ENCODE measurements at places on chromosomes 1 and 21.

DNA sequence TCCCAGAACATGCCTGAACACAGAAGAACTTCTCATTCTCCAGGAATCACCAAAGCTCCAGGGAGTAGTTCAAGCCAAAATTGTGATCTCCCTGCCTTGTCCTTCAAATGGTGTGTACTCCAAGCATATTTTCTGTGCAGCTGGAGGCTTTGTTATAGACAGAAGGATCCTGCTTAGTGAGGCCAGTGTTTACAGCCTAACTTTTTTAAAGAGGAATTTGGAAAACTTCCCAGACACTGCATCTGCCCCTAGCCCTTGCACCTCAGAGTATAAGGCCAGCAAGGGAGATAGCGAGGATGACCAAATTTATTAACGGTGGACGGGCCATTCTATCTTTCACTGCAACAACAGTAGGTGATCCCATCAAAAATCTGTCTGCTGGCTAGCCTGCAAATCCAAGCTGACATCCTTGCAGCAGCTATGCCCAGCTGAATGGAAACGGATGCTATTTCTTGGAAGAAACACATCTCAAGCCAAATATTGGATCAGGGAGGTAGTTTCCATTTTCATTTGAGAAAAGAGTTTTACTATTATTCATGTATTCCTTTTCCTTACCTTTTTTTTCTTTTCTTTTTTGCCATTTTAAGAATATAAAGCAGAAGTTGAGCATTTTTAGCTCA, 249.8 kb downstream of the USH2A start:
- DNase-seq = no peak

DNA sequence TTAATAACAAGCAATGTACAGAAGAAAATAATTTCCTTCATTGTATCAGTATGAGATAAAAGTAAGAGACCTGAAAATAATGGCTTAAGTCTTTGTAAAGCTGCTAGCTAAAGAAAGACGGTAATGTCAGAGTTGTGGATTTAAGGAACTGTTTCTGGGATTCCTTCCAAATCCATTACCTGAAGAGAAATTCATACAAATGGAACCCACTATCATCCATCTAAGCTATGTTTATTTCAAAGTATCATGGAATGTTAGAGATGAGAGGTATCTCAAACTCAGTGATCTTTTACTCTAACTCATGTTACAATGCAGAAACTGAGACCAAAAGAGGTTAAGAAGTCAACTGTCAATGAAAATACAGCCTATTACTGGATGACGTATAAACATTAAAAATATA, 197.7 kb downstream of the DENND1B start:
- no peak for DNase-seq

DNA sequence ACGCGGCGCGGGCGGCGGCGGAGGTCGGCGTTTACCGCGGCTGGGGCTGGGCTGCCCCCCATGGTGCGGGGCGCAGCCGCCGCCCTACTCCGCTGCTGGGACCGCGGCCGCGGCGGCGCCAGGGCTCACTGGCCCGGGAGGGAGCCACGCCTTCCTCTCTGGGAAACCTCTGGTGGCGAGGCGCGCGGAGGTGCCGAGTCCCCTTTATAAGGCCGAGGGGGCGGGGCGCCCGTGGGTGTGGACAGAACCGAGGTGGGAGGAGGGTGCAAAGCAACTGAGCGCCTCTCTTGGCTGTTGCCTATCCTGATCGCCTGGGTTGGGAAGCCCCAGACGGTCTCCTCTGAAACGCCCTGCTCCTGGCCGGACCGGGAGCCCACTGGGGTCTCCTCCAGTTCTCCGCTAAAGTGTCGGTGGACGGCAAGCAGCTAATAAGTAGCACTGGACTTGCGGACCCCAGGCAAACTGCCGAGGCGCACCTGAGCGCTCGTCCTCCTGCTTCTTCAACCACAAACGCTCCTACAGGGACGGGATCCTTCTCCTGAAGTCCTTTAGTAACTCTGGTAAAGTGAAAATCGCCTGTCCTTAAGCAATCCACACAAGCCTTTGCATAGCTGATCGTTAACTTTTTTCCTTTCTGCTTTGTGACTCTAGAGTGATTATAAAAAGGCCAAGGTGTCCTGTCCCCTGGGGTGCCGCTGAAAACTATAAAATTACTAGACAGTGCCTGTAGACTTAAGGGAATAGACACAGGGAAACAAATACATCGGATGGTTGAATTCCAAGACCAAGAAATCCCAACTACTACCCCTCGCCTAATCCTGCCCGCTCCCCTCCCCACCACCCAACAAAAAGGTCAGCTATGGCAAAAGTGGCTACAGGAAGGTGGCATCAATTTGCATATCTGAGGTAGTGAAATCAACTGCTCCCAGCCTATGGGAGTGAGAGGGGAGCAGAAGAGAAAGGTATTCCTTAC, at the start of gene PTGER3:
TSS of gene PTGER3 (minus strand) at position 182 of the 973 bp plus-strand sequence. CDS start 239 bp downstream, outside the sequence.
- no peak for DNase-seq

DNA sequence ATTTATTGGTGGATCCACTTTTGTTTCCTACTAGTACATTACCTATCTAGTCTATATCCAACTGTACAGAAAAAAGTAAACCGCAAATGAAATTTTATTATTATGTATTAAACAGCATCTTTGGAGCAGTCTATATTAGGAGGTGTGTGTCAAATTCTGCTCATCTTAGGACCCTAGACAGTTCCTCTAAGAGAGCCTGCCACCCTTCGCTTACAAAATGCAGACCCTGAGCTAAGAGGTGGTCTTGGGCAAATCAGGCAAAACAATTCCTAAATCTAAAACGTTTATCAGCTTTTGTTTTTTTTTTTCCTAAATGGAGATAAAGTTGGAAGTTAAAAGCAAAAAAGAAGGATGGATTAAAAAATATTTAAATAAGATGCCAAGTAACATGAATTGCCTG, 85.3 kb downstream of the PBX1 start:
- DNase-seq = no peak

DNA sequence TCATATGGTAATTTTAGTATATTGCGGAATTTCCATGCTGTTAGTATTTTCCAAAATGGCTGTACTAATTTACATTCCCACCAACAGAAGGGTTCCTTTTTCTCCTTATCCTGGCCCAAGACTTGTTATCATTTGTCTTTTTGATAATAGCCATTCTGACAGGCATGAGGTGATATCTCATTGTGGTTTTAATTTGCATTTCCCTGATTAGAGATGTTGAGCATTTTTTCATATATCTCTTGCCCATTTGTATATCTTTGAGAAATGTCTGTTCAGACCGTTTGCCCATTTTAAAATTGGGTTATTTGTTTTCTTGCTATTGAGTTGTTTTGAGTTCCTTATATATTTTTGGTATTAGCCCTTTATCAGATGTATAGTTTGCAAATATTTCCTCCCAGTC, 14.0 kb downstream of the CAPZA1 start:
- DNase-seq = no peak

GRCh38 chr1:154342836-154343472, 17.6 kb downstream of the ATP8B2 start:
- DNase-seq = no peak

DNA sequence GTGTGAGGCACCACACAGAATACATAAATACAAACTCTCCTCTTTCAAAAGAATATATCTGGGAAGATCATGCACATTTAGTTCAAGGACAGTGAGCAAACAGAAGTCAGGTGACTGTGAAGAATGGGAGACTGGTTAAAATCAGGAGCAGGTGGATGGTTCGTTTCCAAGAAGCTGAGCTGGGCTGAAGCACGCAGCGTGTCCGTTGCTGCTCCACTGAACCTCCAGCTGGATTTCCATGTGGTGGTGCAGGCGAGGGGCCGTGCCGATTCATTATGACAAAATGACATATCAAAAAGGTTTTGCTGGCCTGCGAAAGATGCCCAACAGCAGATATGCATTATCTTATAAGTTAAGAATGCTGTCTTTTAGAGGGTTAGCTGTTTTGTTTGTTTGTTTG, 66.0 kb downstream of the OLIG1 start:
- no peak for DNase-seq

DNA sequence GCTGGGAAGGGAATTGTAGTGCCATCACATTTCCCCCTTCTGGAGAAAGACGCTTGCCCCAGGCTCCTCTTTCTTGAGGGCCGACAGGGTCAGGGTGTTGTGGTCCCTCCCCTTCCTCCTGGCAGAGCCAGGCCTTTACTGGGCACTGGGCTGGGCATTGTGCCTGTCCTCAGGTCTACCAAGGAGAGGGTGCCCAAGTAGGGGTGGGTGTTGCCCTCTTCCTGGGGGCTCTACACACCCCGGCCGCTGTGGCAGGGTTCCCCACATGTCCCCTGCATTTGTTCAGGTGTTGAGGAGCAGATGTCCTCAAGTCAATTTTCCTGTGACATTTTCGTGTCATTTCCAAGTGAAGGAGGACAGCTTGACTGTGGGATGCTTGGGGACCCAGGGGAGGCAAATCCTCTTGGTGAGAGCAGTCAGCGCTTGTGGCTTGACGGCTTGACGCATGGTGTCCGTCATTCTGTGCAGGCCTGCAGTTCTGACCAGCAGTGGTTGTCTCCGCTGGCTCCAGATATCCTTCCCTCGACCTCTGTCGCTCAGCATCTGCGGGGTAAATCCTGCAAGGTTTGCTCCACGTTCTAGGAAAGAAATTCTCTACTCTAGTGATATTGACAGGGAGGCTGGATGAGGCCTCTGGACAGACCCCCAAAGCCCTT, 181.9 kb upstream of the VAMP3 start:
- DNase-seq = no peak

DNA sequence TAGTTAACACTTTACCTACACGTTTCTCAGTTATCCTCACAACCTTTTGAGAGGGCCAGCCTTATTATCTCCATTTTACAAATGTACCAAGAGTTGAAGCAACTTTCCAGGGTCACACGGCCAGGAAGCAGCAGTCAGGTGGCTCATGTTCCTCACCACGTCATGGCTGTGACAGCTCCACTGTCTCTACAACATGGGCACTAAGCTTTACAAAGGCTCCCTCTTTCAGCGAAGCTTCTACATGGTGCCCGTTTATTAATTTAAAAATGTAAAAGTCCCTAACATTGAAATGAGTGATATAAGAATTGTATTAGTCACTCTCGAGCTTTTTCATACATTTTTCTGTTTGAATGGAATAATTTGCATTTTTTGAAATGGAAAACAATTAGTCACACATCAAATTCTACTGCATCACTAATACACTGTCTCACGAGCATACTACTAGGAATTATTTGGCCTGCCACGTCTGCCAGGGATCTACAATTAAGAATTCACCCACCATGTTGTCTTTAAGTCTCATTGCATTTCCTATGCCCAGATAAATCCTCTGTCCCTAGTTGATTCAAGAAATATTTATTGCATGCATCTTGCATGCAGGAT, 28.4 kb upstream of the LIN9 start:
- no peak for DNase-seq

- DNase-seq = no peak
Measured at GRCh38 chr1:94154989-94155388, 34.0 kb upstream of the ABCA4 start.

- no peak for DNase-seq
Measured at GRCh38 chr1:119040906-119041305, 52.8 kb upstream of the TBX15 start.

GRCh38 chr1:220772846-220773245, 13.9 kb upstream of the MTARC1 start:
- no peak for DNase-seq

- no peak for DNase-seq
Measured at GRCh38 chr1:29513357-29513756, 277.0 kb downstream of the PTPRU start.

DNA sequence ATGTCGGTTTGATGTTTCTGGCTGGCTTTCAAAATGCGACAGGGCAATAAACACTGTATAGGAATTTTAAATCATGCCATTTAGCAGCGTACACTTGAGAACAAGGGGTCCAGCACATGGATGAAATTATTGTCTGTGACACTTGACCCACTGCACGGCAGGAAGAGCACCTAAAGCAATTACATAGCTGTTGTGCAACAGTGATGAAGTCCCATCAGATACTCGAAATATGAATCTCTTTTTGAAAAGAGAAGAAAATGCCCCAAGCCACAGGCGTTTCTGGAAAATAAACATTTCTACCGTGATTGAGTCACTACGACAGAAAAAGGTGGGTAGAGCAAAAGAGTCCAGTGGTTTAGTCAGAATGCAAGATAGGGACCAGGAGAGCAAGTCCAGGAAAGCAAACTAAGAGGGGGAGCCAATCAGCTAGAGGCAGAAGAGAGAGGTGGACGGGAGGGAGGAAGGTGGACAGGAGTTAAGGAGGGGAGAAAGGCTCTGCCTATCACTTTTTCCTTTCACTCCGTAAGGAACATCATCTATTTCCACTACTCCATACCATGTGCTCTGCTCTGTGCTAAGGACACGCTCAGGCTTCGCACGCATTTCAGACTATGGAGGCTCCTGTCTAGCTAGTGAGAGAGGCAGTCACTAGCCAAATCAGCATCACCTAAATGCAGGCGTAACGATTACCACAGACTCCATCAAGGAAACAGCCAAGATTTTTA, 6.4 kb downstream of the DSCAM start:
- no peak for DNase-seq

DNA sequence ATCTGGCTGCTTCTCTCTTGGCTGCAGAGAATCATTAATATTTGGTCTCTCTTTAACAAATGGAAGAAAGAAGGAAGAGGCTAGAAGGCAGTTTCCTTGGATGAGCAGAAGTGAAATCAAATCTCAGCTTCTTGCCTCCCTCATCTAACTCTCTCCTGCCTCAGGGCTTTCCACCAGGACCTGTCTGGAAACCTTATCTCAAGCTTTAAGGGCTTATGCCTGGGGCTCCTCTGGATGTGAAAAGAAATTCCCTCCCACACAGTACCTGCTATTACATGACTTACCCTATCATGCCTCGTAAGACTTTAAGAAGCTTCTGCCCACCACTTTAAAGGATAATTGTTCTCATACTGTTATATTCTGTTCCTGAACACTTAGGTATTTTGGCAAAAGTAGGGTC, 8.9 kb downstream of the VTCN1 start:
- DNase-seq = no peak

- DNase-seq = no peak
Measured at GRCh38 chr21:26112975-26113374, 57.6 kb downstream of the APP start.

- no peak for DNase-seq
Measured at GRCh38 chr1:76340056-76340455, 265.5 kb downstream of the ST6GALNAC3 start.

GRCh38 chr1:230109895-230110667, 43.0 kb downstream of the GALNT2 start:
- DNase-seq = no peak

DNA sequence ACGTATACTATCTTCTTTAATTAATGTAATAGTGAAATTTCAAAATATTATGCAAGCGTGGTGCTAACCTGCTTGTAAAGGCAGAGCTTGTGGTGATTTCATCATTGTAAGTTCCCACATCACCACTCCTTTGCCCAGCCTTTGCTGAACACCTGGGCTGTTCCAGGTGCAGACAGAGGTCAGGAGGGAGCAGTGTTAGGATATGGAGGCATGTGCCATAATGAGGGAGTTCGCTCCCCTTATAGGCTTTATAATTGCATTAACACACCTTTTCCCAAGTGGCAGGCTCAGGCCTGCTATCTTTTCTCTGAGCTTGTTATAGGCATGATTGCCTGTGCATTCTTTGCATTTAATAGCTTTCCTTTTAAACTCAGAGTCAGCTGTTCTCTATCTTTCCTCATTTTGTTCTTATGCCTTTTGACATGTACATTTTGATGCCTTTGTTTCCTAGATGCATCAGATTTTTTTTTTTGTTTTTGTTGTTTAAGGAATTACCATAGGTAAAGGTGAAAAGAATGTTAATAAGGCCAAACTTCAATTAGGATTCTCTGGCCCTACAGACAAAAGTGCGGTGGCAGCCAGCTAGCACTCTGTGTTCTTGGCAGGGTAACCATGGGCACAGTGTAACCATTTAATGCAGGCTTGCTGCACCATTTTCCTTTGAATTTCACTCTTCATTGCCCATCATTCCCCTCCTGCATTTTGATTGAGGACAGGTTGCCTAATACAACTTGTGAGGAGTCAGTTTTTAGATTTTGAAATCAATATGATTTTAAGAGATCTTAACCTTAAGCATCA, 12.6 kb downstream of the NPL start:
- no peak for DNase-seq
